ENCODE measurements at places on chromosomes 16 and 17.
A peak's percentile ranks its signal among the peaks of the same experiment; 100 is the strongest.

DNA sequence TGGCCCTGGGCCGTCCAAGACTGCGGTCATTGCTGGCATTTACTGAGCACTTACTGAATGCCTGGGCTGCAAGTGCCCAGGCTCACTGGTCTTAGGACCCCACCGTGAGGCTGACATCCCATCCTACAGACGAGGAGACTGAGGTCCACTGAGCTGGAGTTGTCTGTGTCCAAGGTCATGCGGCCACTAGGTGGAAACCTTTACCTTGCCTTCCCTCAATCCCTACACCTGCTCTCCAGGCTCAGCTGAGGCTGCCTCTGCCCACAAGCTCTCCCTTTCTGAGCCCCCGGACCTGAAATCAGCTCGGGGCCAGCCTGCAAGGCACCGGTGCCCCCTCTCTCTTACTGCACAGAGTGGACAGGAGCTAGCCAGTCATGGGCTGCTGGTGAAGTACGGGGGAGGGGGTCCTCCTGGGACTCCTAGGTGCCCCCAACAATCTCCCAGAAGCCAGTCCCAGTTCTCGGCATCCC lies 1.5 kb downstream of the CASKIN1 start:
- peak; percentile 68 for DNase-seq

- no peak for DNase-seq
These were observed 36.2 kb downstream of the STH start for GRCh38 chr17:46035112-46035818.

- peak; percentile 93 for DNase-seq
These were observed at the start of gene PSKH1 for GRCh38 chr16:67892899-67893742. TSS of gene PSKH1 (plus strand) at chr16:67893254. CDS start at chr16:67908750, 15,496 bp downstream.

DNA sequence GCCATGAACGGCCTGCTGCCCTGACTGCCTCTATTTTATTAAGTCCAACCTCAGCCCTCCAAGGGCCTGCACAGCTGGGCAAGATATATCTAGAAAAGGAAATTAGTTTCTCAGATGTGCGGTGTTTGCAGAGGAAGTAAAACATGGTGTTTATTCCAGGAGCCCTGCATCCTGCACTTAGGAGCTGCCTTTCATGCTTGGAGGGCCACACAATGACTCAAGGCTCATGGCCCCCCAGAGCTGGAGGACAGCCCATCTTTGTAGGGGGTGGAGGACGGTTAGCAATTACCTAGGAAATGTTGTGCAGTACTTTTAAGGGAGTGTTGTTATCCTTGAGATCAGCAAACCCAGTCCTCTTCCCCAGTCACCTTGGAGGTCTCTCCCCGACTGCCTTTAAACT lies 80.5 kb downstream of the COPRS start:
- no peak for DNase-seq

DNA sequence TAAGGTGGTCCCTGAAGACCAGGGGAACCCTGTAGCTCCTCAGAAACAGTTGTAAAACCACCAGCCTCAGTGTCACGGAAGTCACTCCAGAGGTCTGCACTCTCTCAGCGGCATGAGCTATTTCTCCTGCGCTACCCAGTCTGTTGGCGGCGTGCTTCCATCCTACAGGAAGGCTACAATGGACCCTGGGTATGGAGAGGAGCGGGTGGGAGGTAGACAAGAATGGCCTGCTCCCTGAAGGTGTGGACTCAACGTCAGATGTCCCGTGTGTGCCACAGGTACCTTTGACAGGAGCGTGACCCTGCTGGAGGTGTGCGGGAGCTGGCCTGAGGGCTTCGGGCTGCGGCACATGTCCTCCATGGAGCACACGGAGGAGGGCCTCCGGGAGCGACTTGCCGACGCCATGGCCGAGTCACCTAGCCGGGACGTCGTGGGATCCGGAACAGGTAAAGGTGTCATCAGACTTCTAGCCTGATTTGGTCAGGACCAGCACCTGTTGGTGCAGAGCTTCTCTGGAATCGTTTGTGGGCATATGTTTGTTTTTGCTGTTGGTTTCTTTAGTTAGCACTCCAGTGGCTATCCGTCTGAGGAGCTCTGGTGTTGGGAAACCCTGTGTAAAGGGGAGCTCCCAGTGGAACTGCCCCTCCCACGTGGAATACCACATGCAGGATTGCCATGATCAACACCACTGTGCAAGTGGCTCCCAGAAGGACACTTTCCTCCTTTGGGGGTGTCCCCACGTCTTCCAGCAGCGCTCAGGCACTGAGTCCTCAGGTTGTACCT lies 31.4 kb upstream of the TBX2 start:
- no peak for DNase-seq

- DNase-seq, result no peak
These were observed 13.6 kb downstream of the HSD11B2 start for GRCh38 chr16:67444259-67445125.

GRCh38 chr16:67459066-67459860 lies 21.7 kb downstream of the ATP6V0D1 start:
- no peak for DNase-seq

DNA sequence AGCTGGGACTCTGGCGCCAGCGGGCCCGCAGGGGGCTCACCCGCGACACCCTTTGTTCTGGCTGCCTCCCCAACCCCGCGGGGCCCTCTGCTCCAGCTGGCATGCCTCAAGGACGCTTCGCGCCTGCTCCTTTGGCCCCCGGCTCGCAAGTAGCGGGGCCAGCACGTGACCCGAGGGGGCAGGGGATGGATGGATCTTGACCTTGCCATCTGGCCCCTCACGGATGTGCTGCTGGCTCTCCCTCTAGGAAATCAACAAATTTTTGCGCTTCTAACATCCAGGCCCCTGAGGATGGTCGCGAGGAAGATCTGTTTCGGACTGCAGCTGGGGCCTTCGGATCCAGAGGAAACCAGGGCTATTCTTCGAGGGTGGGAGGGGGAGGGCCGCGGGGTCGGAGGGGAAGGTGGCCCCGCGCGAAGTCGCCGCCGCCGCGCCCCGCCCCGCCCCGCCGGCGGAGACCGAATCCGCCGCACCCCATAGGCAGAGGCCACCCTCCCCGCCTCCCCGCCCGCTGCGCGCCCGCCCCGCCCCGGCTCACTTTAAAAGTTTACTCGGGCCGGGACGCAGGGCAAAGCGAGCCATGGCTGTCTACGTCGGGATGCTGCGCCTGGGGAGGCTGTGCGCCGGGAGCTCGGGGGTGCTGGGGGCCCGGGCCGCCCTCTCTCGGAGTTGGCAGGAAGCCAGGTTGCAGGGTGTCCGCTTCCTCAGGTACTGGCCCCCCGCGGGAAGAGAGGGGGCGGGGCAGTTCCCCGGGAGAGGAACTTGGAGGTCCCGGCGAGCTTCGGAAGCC lies at the start of gene ACSF2:
ACSF2 (plus strand) TSS at position 537 of the 790 bp plus-strand sequence; CDS start at position 581, 44 bp downstream.
- DNase-seq, result peak; percentile 35

- DNase-seq, result no peak
These were observed 117.5 kb downstream of the BANP start for GRCh38 chr16:88068476-88069396.

DNA sequence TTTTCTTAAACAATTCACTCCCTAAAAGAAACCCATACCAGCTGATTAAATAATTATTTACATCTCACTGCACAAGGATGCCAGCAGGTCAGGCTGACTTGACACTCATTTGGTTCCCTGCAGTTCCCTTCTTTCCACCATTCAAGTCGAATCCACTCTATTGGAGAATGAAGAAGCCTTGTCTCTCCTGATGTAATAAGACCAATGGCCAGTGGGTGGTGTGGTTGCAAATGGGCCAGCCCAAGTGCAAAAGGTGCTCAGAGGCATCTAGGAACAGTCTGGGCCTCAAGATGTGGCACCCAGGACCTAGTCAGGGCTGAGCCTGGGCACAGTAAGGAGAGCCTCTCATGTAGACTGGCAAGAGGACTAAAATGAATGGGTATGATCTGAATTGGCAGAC lies 9.3 kb downstream of the C16orf78 start:
- no peak for DNase-seq

DNA sequence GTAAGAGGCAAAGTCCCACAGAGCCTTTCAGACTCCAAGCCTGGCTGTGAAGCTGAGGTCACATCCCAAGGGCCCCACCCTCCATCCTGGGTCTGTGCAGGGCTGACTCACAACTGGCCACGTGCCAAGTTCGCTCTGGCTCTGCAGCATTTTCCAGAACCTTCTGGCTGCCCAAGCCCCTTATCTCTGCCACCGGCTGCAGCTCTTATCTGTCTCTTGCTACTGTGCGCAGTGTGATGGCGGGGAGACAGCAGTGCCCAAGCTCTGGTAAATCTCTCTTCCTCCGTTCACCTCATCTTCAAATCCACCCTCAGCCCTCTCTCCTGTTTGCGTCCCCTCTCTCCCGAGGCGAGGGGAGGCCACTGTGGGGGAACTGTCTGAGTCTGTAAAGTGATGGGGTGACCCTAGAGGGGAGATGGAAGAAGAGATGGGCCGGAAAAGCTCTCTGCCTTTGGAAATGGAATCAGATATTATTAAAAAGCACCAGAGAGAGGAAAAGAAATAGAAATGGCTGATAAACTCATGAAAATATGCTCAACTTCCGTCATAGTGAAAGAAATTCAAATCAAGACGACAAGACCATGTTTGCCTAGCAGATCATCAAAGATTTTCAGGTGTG lies 162.7 kb upstream of the CDC42EP4 start:
- DNase-seq, result no peak

DNA sequence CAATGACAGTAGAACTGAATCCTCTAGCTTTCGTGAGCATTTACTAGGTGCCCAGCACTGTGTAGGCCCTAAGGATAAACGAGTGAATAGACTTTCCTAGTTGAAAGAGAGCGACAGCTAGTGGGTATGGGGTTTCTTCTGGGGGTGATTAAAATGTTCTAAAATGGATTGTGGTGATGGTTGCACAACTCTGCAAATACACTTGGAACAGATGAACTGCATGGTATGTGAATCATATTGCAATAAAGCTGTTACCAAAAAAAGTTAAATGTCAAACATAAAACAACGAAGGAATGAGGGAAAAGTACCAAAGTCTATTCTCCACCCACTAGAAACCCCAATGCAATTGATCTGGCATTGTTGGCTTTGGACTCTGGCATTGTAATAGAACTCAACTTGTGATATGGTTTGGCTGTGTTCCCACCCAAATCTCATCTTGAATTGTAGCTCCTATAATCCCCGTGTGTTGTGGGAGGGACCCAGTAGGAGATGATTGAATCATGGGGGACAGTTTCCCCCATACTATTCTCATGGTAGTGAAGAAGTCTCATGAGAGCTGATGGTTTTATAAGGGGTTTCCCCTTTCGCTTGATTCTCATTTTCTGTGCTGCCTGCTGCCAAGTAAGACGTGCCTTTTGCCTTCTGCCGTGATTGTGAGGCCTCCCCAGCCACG lies 70.5 kb downstream of the MARF1 start:
- no peak for DNase-seq

GRCh38 chr16:30609002-30609925 lies 925 bp downstream of the ZNF689 start:
- peak; percentile 14 for DNase-seq

All from T-helper 2 cell (primary cell).